ENCODE measurements at places on chromosomes 16 and 17.

DNA sequence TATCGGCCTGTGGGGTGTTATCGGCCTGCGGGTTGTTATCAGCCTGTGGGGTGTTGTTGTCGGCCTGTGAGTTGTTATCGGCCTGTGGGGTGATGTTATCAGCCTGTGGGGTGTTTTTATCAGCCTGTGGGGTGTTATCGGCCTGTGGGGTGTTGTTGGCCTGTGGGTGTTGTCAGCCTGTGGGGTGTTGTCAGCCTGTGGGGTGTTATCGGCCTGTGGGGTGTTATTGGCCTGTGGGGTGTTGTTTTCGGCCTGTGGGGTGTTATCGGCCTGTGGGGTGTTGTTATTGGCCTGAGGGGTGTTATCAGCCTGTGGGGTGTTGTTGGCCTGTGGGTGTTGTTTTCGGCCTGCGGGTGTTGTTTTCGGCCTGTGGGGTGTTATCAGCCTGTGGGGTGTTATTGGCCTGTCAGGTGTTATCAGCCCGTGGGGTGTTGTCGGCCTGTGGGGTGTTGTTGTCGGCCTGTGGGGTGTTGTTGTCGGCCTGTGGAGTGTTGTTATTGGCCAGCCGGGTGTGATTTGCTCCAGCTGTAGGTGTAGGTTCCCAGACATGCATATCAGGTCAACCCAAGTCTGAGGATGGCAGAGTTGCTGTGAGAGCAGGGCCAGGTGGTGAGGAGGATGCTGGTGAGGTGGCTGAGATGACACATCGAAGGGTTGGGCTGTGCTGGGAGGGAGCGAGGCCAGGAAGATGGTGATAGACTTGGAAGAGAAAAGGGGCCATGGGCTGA, 7.1 kb downstream of the TRARG1 start:
- no peak for DNase-seq

DNA sequence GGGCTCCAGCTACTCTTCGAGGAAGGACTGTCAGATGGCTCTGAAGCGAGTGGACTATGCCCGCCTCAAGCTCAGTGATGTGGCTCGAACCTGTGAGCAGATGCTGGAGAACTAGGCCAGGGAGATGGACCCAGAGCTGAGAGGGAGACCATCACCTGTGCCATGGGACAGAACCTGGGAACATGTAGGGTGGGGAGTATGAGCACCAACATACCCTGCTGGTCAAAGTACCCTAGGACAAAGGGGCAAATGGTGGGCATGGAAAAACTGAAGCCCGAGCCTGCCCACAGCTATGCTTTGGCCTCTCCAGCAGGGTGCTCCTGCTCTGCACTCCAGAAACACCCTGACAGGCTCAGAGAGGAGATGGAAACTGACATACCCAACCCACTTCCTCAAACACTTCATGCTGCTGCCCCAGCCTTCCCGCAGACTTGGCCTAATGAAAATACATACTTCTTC, 1.9 kb downstream of the MED11 start:
- DNase-seq, result no peak

DNA sequence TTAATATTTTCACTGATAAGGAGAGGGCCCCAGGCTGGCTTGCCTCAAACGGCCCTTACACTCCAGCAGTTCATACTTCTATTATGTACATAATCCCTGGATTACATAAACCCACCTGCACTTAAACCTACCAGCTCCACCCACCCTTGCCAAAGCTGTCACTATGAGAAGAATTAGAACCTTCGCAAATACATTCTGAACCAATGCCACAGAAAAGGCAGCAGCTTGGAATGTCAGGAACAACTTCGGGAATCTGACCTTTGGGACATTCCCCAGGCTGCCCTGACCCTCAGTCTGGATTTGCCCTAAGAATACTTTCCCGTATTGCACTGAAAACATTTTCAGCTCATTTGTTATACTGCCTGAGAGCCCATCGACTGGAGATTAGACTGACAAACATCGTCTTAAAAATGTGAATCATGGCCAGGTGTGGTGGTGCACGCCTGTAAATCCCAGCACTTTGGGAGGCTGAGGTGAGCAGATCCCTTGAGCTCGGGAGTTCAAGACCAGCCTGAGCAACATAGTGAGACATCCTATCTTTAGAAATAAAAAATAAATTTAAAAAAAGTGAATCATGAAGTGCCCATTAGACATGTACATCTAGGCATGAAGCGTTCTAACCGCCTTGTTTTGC, 21.0 kb upstream of the SEC14L1 start:
- no peak for DNase-seq

GRCh38 chr17:48551596-48552465, 6.9 kb upstream of the HOXB2 start:
- no peak for DNase-seq

DNA sequence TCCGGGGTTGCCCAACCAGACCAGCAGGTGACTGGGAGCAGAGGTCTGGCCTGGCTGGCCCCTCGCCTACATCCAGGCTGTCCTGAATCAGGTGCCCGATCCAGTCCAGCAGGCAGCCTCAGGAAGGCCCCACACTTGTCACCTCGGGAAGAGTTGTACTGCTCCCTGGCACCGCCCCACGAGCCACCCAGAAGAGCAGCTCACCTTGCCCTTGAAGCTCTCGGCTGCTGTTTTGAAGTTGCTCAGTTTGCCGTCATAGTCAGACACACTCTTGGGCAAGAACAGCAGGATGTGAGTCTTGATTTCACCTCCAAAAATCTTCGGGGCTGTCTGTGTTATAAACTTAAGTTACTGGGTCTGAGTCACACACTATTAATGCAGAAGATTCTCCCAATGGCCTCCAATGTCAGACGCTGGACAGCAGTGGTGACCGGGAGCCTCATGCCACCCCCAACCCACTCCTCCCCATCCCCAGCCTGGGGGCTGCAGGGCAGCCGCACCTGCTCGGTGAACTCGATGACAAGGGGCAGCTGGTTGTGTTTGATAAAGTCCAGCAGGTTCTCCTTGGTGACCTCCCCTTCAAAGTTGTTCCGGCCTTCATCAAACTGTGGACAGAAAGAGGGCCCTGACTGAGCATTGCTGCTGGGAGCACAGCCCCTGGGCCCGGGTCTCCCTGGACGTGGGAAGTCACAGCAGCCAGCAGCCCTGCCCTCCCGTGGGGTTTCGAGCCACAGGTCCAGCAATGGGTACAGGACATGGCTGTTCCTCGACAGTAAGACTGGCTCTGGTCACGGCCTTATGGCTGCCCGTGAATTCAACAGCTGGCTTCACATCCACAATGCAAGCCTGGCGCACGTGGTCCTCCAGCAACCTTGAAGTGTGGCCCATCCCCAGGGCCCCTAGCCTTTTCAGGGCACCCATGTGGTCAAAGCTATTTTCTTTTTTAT, 12.2 kb upstream of the PPP1R27 start:
- DNase-seq, result no peak

- no peak for DNase-seq
Observed at GRCh38 chr17:63692195-63692816, 7.6 kb downstream of the LIMD2 start.

- no peak for DNase-seq
Observed at GRCh38 chr17:45145035-45145389, 3.3 kb upstream of the HEXIM1 start.

- no peak for DNase-seq
Observed at GRCh38 chr17:43014020-43014648, 7.5 kb downstream of the IFI35 start.

- no peak for DNase-seq
Observed at GRCh38 chr16:84766978-84767773, 52.6 kb upstream of the CRISPLD2 start.

DNA sequence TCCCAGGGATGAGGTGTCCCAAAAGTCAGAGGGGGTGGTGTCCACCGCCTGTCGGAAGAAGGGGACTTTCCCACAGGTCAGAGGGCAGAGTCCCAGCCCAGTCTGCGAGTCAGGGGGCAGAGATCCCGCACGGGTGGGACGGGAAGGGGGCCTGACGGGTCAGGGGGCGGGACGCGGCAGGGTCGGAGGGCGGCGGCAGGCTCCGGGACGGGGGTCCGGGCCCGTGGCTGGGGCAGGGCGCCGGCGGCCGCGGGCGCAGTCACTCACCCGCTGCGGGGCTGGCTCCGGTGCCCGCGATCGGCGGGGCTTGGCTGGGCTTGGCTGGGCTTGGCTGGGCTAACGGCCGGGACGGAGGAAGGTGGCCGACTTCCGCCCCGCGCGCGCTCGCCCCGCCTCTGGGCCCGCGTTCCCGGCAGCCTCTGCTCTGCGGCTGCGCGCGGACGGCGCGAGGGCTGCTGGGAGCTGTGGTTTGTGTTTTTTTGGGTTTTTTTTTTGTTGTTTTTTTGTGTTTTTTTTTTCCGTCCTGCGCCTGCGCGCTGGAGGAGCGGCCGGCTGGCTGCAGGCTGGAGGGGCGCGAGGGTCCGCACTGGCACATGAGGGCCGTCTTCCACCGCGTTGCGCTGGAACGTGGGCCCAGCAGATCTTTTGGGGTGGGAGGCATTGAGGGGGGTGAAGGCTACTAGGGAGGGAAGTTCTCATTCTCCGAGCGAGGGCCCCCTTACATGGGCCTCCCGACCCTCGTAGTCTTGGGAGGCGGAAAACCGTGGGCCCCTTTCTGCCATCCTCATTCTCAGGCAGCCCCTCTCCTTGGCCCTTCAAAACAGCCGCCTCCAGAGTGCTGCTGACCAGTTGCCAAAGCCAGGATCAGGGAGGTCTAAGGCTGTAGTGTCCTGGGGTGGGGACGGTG, at the start of gene CANT1:
Gene CANT1 (minus strand): TSS at position 368 of the 907 bp plus-strand sequence. CDS start 12,142 bp downstream, outside the sequence.
- DNase-seq, result peak; percentile 93

GRCh38 chr17:51904379-51904778, 254.1 kb downstream of the CA10 start:
- DNase-seq, result no peak

DNA sequence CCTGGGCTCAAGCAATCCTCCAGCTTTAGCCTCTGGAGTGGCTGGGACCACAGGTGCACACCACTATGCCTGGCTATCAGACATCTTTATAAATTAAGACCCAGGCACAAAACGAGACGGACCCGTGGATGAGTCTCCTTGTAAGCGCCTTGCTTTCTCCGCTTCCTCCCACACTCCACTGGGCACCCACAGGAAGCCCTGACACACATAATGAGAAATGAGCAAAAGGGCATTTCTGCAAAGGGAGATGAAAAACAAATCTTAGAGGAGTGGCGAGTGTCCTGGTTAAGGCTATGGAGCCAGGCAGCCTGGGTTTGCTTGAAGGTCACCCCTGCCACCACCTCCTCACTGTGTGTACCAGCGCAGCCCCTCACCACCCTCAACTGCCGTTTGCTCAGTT, 56.3 kb downstream of the XYLT1 start:
- DNase-seq, result no peak

DNA sequence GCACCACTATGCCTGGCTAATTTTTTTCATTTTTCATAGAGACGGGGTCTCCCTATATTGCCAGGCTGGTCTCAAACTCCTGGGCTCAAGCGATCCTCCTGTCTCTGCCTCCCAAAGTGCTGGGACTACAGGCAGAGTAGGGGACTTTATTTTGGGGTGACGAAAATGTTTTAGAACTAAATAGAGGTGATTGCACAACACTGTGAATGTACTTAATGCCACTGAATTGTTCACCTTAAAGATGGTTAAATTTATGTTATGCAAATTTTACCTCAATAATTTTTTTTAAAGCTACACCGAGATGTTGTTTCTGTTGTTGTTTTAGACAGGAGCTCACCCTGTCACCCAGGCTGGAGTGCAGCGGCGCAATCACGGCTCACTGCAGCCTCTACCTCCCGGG, 111.9 kb upstream of the SEC14L1 start:
- no peak for DNase-seq

DNA sequence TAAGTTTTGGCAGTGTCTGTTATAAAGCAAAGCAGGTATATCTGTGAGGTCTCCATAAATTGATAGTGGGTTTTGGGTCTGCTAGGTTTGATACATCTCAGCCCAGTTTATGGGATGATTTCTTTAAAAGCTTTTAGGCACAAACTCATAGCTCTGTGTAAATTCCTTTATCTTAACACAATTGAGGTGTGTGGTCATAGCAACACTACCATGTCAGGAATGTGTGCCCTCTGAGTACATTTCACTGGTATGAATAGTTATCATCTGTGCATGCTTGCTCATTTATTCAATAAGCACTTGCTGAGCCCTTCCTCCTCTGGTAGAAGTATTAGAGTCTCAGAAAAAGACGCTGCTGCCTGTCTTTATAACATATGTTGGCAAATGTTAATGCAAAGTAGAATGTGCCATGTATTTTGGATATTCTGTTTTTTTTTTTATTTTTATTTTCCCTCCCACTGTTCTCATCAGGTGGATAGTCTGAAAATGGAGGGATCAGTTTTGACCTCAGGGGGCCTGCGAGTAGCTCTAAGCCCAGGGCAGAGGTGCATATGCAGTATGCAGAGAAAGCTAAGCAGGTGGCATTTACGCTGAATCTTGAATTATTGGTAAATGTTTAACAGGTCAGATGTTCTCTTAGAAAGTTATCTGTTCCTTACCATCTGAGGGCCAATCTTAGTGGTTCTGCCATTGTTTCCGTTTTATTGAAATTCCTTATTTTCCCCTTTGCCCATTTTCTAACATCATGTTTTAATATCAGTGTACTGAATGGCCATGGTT, 90.7 kb downstream of the WNT3 start:
- no peak for DNase-seq

GRCh38 chr16:65540901-65541300, 419.0 kb upstream of the CDH11 start:
- no peak for DNase-seq

- DNase-seq, result peak; percentile 39
Observed at GRCh38 chr17:82388223-82388921, 16.8 kb downstream of the UTS2R start.

GRCh38 chr16:71645450-71645849, 19.5 kb downstream of the MARVELD3 start:
- peak; percentile 51 for DNase-seq

- peak; percentile 75 for DNase-seq
Observed at GRCh38 chr16:12436201-12436657, 367.5 kb downstream of the CPPED1 start.

- DNase-seq, result no peak
Observed at GRCh38 chr17:50708050-50709000, 611 bp upstream of the ANKRD40 start.

GRCh38 chr16:17770104-17770503, 299.3 kb upstream of the XYLT1 start:
- DNase-seq, result no peak

- DNase-seq, result peak; percentile 83
Observed at GRCh38 chr16:23905027-23905426, 69.2 kb downstream of the PRKCB start.

DNA sequence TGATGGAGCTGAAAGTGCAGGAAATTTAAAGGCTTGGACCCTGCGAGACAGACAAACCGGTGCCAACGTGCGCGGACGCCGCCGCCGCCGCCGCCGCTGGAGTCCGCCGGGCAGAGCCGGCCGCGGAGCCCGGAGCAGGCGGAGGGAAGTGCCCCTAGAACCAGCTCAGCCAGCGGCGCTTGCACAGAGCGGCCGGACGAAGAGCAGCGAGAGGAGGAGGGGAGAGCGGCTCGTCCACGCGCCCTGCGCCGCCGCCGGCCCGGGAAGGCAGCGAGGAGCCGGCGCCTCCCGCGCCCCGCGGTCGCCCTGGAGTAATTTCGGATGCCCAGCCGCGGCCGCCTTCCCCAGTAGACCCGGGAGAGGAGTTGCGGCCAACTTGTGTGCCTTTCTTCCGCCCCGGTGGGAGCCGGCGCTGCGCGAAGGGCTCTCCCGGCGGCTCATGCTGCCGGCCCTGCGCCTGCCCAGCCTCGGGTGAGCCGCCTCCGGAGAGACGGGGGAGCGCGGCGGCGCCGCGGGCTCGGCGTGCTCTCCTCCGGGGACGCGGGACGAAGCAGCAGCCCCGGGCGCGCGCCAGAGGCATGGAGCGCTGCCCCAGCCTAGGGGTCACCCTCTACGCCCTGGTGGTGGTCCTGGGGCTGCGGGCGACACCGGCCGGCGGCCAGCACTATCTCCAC, at the start of gene NOG:
Gene NOG (plus strand): TSS at position 54 of the 674 bp plus-strand sequence. CDS start 525 bp downstream, at position 579.
- DNase-seq, result peak; percentile 87

- no peak for DNase-seq
Observed at GRCh38 chr17:73379826-73380225, 68.0 kb upstream of the CDC42EP4 start.

Measured in neural progenitor cell (in vitro differentiated cells).